Smooth muscle cell of the brain vasculature (primary cell): ENCODE measurements at places on chromosomes 13 and 19.

DNA sequence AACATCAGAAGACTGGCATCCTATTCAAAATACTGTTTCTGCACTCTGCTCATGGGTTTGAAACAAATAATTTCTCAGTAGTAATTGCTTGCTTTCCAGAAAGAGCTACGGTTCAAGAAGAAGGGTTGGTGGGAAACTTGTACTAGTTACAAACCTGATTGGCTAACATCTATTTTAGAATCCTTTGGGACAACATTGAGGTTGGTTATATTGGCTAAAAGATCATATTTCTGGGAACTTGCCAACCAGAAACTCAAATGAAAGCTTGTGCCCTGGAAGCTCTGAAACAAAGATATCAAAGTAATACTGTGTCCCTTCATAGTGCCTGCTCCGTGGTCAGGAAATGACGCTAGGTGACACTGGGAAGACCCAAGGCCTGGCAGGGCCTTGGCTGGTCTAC lies 141.7 kb downstream of the LACC1 start:
- no peak for DNase-seq

DNA sequence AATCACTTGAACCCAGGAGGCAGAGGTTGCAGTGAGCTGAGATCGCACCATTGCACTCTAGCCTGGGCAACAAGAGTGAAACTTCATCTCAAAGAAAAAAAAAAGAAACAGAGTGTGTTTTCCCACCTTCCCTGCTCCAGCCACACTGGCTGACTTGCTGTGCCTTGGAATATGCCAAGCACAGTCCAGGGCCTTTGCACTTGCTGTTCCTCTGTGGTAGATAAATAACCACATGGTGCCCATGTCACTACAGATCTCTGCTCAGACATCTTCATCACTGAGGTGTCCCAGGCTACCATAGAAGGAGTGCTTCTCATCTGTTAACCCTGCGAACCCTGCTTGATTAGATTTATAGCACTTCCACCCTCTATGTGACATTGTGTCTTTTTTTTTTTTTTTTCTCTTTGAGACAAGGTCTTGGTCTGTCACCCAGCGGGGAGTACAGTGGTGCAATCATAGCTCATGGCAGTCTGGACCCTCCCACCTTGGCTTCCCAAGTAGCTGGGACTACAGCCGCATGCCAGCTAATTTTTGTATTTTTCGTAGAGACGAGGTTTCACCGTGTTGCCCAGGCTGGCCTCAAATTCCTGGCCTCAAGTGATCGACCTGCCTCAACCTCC lies 10.4 kb downstream of the SMARCA4 start:
- DNase-seq: no peak

GRCh38 chr13:43005460-43006236 lies 13.6 kb upstream of the EPSTI1 start:
- DNase-seq: no peak

DNA sequence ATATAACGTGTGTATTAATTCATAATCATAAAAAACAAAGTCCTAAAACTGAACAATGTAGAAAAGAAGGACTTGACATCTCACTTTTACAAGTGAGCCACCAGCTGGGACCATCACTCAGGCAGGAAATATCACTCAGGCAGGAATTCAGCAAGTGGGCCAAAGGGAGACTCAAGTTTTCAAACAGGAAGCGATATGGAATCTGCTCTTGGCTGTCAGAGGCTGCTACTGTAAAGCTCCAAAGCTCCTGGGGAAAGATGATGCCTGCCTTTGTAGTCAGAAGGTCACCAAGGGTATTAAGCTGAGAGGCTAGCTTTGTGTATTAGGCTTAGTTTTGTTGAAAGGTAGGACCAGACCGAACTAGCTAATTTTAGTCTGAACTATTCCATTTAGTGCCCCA lies 5.5 kb upstream of the AKAP11 start:
- DNase-seq: peak; percentile 35

GRCh38 chr19:8501516-8501915 lies 924 bp downstream of the PRAM1 start:
- DNase-seq: no peak

GRCh38 chr19:5799247-5800241 lies 5.3 kb upstream of the NRTN start:
- no peak for DNase-seq

- DNase-seq: no peak
These were observed 5.6 kb downstream of the RPS9 start for GRCh38 chr19:54206030-54206830.

DNA sequence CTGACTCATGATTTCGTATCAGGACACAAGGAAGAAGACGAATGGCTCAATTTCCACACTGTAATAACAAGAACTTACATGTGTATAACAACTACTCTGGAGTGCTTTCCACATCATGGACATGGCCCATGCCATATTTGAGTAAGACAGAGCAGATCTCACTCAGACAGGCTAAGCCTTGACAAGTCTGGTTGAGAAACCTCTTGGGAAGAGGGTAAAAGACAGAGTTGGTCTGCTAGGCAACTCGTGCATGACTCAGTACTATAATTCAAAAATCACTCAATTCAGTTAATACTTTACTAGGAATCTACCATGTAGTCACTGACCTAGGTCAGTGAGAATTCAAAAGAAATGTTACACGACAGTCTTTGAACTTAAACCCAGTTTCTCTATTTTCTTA lies 5.7 kb upstream of the THSD1 start:
- no peak for DNase-seq

DNA sequence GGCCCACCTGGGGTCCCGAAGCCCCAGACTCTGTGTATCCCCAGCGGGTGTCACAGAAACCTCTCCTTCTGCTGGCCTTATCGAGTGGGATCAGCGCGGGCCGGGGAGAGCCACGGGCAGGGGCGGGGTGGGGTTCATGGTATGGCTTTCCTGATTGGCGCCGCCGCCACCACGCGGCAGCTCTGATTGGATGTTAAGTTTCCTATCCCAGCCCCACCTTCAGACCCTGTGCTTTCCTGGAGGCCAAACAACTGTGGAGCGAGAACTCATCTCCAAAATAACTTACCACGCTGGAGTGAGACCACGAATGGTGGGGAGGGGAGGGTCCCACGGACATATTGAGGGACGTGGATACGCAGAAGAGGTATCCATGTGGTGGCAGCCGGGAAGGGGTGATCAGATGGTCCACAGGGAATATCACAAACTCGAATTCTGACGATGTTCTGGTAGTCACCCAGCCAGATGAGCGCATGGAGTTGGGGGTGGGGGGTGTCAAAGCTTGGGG lies 1.0 kb upstream of the ICAM5 start:
- no peak for DNase-seq

- DNase-seq: no peak
These were observed 44.7 kb upstream of the GPI start for GRCh38 chr19:34320277-34320676.

DNA sequence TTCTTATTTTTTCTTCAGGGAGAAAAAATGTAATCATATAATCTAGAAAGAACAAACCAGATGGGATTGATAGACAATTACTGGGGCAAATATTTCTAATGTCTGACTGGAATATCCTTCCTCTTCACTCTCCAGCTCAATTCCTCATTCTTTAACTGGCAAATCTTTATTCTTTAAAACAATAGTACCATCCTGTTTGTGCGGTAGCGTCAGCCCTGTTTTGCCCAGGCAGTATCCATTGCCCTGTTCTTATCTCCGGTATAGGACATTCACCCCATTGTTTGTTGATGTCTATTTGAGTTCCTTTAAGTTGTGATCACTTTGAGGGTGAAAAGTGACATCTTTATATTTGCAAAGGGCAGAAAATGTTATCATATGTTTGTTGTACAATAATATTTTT lies 185.4 kb downstream of the POSTN start:
- no peak for DNase-seq

- DNase-seq: no peak
These were observed 19.0 kb downstream of the C2CD4C start for GRCh38 chr19:389935-390289.
